A549 treated with DMSO at 1 μM for 4 hours (cell line): ENCODE measurements at places on chromosomes 2 and 18. TPM values are rescaled to one million over a fixed set of nuclear protein-coding genes. Genes with fewer than 3 reads are reported as not detected.

The RGPD4 gene
- 0.02 to 0.08 TPM (median 0.05 TPM) in 4 of 5 replicates, not detected in the other for total RNA-seq

The IL36B gene
- 0.15 to 0.25 TPM (median 0.24 TPM) in 3 of 5 replicates, not detected in the others for total RNA-seq

The SH3BP4 gene
- 33.2 to 34.7 TPM (median 33.9 TPM) in 5 replicates for total RNA-seq

The ACVR2A gene
- 3.5 to 4.3 TPM (median 4.1 TPM) in 5 replicates for total RNA-seq

The SGPP2 gene
- 0.15 to 0.31 TPM (median 0.20 TPM) in 5 replicates for total RNA-seq

The CD8B2 gene
- not detected in 5 replicates for total RNA-seq

The PTRHD1 gene
- 47.4 to 63.9 TPM (median 63.1 TPM) in 5 replicates for total RNA-seq

The DUSP19 gene
- 0.41 to 1.1 TPM (median 0.61 TPM) in 5 replicates for total RNA-seq

The CFC1 gene
- not detected in 5 replicates for total RNA-seq

The TRABD2A gene
- total RNA-seq: 8.9 to 10.8 TPM (median 10.3 TPM) in 5 replicates

The ACVR1 gene
- 30.4 to 35.3 TPM (median 33.4 TPM) in 5 replicates for total RNA-seq

The ANTXR1 gene
- 122 to 178 TPM (median 163 TPM) in 5 replicates for total RNA-seq

The SKA1 gene
- total RNA-seq: 12.2 to 15.2 TPM (median 15.0 TPM) in 5 replicates
